ENCODE measurements at places on chromosomes 12 and 14.
A peak's percentile ranks its signal among the peaks of the same experiment; 100 is the strongest.

GRCh38 chr12:56529656-56530055 lies 8.0 kb downstream of the RBMS2 start:
- DNase-seq = no peak

- no peak for DNase-seq
Measured at GRCh38 chr12:92164712-92165111, 19.1 kb upstream of the BTG1 start.

GRCh38 chr12:77339610-77340009 lies 274.2 kb upstream of the E2F7 start:
- DNase-seq = no peak

- DNase-seq = no peak
Measured at GRCh38 chr14:29627137-29627536, 300.5 kb downstream of the PRKD1 start.

DNA sequence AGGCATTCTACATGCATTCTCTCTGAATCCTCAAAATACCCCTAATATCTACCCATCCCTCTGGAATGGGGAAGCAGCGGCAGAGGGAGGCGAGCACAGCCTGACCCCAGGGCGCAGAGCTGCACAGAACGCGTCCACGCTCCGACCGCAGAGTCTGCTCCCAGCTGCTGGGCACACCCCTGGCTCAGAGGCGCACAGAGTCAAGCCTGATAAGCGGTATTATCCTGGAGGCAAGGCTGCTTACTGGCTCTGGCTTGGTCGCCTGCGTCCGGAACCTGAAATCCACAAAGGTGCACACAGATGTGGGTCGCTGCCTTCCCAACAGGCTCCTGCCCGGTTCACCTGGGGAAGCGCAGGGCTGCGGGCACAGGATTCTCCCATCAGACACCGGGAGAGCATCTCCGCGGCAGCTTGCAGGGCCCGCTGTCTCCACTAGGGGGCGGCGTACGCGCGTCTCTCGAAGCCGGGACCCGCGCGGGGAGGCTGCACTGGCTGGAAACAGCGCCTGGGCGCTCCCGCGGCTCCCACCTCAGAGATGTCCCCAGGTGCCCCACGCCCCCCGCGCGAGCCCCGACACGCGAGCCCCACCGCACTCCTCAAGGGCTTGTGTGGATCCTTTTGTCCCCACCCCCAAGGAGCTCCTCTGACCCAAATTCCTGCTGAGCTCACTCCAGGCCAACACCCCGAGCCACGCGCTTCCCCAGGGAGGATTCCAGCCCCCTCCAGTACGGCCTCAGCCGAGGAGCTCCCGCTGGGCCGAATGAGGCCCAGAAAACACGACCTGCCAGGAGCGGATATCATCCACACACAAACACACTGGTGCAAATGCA lies 120.1 kb upstream of the FZD10 start:
- peak; percentile 57 for DNase-seq

- DNase-seq = peak; percentile 85
Measured at GRCh38 chr12:3076730-3077571, at the start of gene TSPAN9. Gene TSPAN9 (plus strand): TSS chr12:3077379. CDS start chr12:3201194, 123,815 bp downstream.

DNA sequence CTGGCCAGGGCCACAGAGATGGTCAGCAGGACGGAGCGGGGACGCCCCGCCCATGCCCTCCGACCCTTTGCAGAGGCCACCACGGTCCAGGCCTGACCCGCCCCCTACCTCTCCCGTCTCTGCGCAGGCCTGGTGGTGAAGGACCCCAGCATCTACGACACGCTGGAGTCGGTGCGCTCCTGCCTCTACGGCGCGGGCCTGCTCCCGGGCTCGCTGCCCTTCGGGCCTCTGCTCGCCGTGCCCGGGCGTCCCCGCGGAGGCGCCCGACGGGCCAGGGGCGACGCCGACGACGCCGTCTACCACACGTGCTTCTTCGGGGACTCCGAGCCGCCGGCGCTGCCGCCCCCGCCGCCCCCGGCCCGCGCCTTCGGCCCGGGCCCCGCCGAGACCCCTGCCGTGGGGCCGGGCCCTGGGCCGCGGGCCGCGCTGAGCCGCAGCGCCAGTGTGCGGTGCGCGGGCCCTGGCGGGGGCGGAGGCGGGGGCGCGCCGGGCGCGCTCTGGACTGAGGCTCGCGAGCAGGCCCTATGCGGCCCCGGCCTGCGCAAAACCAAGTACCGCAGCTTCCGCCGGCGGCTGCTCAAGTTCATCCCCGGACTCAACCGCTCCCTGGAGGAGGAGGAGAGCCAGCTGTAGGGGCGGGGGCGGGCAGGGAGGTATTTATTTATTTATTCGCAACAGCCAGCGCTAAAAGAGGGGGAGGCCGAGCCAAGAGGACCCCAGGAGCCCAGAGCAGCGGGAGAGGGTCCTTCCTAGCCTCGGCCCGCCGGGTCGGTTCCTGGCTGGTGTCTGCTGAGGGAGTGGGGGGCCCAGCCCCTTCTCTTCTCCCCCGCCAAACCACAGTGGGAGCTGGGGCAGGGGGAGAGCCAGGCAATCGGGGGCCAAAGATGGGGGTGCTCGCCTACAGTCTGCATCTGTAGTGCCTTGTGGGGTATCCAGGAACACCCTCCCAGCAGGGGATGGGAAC lies 8.1 kb downstream of the TAMALIN start:
- no peak for DNase-seq

DNA sequence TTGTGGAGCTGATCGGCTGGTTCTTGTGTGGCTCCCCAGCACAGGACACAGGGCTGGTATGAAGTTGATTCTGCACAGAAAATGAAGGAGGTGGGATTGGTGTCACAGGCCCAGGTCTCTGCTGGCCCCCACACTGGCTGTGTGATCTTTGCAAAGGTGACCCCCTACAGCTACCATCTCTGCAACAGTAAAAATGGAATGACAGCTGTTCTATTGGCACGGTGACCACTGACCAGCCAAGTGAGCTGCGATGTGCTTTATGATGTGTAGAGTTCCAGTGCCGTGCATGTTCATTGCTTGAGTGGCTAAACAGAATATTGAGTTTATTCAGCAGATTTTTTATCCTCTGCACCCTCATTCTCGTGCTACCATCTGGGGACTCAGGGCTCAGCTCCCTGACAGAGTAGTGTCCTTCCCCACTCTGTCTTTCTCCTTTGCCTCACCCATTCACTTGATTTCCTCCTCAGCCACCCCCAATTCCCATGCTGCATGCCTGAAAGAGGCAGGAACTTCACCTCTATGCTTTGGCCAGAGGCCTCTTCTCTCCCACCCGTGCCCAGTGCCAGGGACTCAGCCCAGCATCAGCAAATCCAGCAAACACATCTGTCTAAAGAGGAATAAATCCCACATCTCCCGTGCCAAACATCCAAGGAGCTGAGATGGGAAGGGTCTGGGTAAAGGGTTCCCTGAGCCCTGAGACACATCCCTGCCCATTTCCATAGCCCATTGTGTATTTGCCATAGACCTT lies 21.2 kb downstream of the C14orf132 start:
- DNase-seq = no peak

DNA sequence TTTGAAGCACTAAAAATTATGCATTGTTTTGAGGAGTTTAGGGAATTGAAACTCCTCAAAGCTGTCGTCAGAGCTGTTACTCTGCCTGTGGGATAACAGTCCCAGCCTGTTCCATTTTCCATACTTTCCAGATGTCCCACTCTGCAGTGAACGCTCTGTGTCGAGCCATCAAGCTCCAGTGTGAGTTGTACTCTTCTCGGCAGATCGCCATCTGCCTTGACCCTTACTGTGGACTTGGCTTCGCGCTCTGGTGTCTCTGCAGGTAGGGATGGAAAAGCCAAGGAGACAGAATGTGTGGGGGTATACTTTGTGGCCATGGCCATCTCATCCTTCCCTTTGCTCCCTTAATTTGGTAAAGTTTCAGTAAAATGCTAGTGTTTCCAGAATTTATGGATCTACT lies 35.5 kb upstream of the ATF1 start:
- no peak for DNase-seq

DNA sequence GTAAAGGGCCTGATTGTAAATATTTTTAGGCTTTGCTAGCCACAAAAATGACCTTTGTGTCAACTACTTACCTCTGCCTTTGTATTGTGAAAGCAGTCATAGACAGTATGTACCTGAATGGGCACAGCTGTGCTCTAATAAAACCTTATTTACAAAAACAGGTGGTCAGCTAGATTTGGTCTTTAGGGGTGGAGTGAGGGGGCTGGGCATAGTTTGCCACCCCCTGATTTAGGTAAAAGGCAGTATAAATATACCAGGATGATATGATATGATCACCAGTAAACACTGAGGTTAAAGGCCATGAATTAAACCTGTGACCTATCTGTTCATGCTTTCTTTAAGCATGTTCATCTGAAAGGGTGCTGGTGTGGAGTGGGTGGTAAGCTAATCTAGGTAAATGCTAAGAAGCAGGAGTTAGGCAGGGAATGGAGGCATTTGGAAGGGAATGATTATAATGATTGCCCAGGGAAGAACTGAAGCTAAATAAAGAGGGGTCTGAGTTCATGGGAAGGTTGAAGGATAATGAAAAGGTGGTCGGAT lies 77.1 kb upstream of the BCAT1 start:
- no peak for DNase-seq

DNA sequence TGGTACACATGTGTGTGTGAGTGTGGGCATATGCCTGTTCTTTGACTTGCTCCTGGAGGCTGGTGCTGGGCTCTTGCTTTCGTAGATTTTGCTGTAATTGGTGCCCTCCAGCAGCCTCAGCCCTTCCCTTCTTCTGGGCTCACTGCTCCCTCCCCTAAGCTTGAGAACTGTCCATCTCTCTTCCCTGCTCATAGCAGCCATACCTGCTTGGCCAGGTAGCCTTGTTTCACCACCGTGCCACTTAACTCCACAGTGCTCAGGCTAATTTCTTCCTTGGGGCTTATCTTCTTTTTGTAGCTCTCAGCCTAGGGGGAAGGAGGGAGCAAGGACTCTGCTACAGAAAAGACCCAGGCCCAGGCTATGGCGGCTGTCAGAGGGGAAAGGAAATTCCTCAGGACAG lies 19.8 kb downstream of the PLEK2 start:
- DNase-seq = no peak

GRCh38 chr12:138898-139534 lies 72.4 kb downstream of the IQSEC3 start:
- DNase-seq = peak; percentile 4

DNA sequence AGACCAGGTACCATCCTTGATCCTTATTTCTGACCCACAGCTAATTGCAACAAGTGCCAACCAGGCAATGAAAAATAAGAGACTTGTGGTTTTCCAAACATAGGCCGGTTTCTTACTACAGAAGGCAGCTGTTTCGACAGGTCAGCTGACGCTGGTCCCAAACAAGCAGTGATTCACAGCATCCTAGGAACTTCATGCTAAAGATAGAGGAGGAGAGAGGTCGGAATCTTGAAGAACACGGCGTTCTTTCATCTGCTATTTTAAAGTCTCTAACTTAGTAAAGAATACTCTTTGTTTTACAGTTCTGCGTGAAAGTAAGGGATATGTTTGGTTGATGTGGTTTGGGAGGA lies 28.1 kb upstream of the ADGRD1 start:
- DNase-seq = no peak

DNA sequence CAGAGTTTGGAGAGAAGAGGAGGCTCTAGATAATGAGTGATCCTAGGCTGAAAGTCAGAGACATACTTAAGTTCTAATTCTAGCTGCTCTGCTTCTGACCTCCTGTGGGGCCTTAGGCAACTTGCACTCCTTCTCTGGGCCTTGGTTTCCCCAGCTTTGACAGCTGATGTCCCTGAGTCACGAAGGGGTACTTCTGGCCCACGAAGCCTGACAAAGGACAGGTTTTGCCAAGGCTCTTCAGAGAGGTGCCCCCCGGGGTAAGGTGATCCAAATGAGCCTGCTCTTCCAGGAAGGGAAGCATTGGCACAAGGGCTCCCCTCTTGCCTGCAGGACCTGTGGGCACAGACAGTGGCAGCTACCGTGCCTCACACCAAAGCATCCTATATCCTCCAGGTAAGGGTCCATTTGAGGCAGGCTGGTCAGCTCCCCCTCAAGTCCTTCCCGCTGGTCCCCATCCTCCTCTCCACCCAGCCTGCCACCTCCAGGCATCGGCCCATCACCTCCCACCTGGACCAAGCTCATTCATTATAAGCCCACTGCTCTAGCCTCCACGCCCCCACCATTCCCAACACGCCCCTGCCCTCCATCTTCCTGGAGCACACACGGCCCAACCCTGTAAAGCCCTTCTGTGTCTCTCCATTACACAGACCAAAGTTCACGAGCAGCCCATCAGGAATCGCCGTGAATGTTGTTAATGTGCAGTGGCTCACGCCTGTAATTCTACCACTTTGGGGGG lies 1.9 kb upstream of the PPP1R13B start:
- no peak for DNase-seq

DNA sequence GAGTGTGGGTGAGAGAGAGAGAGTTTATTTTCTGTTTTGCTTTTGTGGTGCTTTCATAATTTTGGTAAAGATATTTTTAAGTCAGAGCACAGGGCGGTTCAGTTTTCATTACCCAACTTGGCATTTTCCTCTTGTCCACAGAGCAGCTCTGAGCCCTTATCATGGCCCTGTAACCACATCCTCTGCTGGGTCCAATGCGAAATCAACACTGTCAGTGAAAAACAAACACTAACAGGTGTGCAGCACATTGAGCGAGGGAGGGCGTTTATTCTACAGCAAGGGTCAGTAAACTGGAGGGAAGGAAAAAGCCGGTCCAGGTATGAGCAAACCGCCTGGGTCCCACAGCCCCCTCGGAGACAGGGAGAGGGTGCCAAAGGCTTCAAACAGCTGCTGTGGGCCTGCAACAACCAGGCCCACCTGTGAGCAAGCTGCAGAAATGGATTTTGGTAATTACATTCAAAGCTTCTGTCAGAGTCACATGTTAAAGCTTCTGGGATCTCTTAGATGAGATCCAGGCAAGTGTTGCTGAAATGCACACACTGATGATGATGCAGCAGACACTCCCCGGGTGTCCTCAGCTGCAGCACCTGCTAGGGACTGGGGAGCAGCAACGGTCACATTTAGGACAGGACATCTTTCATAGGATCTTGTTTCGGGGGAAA lies 132.7 kb upstream of the DYRK2 start:
- DNase-seq = peak; percentile 44

DNA sequence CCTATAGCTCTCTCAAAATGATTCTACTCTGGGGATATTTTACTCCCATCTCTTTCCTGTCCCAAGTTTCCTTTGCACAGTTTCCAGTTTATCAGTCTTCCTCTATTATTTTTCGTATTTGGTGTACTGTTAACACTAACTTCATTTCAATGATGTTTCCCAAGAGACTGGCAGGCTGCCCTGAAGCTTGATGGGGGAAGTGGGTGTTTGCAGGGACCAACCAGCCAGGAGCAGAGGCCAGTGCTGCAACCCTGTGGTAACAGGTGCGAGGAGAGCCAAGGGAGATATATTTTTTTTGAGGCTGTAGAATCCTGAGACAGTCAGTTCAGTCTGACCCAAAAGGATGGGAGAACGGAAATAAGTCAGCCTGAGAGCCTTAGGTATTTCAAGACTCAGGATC lies 11.8 kb upstream of the CEBPE start:
- no peak for DNase-seq

DNA sequence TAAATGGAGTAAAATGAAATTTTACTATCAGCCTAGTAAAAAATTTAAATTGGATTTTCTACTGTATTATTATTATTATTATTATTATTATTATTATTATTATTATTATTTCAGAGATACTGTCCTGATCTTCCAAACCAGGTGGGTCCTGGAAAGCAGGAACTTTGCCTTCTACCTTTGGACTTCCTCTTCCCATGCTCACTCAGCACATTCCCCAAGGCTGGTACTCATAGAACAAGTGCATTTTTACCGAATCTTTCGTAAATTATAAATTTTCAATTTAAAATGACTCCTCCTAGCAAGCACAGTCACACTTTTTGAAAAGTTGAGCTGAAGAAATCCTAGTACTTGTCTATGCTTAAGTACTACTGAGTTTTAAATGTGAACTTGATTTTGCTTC lies 29.7 kb downstream of the BHLHE41 start:
- DNase-seq = no peak
